PC-3 (cell line): ENCODE measurements at places on chromosomes 12 and 14.

DNA sequence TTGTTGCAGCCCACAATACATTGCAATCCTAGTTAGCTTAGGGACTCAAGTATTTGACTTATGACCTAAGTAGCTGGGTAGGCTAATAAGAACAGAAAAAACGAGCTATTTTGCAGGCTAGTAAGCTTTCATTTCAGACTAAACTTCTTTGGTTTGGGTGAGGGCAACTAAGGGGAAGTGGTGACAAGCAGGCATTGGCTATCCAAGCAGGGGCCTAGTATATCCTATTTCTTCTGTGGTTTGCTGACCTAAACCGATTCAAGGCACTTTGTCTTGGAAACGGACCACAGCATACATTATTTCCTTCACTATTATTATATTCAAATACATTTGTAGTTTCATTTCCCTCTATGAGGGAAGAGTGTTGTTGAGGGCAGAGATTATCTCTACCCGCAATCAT, 21.6 kb upstream of the SLC5A8 start:
- no peak for DNase-seq

DNA sequence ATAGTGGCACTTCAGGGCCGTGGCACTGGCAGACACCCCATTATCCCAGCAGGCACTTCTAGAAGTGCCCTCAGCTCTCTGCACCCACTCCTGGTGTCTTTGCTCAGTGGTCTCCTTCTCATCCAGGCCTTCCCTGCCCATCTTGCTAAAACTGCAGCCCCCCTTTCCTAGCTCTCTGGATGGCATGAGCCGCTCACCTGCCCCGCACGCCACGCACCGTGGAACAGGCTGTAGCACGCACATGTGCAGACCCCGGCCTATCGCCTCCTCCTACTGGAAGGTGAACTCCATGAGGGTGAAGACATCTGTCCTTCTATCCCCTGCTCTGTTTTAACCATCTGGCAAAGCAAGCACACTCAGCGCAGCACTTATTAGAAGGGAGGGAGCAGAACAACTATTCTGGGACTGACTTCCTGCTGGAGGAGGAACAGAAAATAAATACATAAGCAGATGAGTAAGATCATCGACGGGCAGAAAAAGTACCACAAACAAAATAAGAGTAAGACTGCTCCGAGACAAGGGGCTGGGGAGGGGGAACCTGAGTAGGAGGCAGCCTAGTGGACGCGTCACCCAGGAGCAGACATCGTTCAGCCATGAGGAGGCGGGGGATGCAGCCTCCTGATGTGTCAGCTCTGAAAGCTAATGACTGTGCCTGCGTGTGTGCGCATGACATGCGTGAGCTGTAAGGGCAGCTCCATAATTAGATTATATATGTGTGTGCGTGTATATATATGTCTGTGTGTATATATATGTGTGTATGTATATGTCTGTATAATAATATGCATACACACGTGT, 7.8 kb upstream of the FZD10 start:
- DNase-seq = no peak

DNA sequence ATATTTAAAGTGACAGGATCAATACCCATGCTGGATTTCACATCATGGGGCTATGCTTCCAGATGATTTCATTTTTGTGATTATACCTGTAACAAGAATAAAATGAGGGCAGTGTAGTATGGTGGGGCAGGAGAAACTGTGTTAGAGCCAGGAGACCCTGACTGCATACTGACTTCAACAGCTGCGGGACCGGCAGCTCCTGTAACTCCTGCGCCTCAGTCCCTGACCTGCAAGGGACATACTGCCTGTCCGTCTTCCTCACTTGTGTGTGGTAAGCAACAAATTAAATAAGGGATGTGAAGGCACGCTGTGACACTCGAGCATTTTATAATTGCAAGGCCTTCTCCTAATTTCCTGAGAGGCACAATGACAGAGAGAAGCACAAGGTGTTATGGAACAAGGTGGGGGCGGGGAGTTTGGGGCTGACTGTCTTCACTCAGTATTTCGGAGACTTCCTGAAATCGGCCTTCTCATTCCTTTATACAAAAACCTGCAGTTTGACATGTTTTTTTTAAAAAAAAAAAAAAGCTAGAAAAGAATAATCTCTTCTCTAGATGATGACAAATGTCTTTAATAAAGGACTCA, 164.2 kb downstream of the TTC7B start:
- DNase-seq = no peak

GRCh38 chr12:111304642-111305071, 64.2 kb downstream of the PHETA1 start:
- peak; percentile 38 for DNase-seq

DNA sequence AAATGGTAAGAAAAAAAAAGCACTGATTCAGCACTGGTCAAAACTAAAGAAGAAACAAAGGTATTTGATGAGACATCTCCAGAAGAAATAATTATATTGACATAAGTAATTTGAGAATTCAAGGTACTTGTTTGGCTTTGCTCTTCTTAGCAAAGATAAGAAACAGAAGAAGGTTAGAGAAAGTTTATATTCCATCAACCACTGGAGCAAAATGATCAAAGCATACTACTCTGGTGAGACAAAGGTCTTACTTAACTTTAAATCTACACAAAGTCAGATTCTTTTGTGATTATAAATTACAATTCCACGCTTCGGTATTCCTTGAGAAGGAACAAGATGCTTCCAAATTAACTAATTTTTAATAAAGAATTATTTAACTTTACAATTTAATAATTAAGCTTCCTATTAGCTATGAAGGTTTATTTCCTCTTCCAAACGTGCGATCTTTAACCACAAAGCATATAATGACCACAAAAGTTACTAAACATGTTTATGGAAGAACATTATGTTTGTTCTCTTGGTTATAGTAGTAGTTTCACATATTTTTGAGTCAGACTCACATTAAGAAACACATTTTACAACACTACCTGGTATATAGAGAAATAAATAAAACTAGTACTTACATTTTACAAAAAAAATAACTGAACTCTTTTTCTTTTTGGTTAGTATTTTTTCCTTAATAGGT, 53.4 kb downstream of the METTL25 start:
- peak; percentile 21 for DNase-seq

GRCh38 chr14:33754261-33754660, 196.6 kb downstream of the EGLN3 start:
- DNase-seq = peak; percentile 38

GRCh38 chr14:51593397-51593796, 58.3 kb upstream of the FRMD6 start:
- DNase-seq = no peak

- DNase-seq = no peak
Measured at GRCh38 chr14:104579507-104579906, at the start of gene C14orf180. Gene C14orf180, plus strand, starts transcription at chr14:104579764. Its CDS starts 6,667 bp downstream, at chr14:104586431.
